GDM1 (cell line): ENCODE measurements at places on chromosomes 6 and 20.

DNA sequence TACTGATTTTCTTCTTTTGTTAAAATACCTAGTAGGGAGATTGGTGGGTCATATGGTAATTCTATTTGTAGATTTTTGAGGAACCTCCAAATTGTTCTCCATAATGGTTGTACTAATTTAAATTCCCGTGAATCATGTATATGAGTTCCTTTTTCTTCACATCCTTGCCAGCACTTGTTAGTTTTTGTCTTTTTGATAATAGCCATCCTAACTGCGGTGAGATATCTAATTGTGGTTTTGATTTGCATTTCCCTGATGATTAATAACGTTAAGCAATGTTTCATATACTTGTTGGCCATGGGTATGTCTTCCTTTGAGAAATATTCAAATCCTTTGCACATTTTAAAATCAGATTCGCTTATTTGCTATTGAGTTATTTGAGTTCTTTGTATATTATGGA, 110.9 kb downstream of the JAG1 start:
- no peak for DNase-seq

GRCh38 chr20:57317316-57317788, 12.3 kb upstream of the SPO11 start:
- no peak for DNase-seq

GRCh38 chr20:58577139-58577806, 62.1 kb upstream of the APCDD1L start:
- no peak for DNase-seq

DNA sequence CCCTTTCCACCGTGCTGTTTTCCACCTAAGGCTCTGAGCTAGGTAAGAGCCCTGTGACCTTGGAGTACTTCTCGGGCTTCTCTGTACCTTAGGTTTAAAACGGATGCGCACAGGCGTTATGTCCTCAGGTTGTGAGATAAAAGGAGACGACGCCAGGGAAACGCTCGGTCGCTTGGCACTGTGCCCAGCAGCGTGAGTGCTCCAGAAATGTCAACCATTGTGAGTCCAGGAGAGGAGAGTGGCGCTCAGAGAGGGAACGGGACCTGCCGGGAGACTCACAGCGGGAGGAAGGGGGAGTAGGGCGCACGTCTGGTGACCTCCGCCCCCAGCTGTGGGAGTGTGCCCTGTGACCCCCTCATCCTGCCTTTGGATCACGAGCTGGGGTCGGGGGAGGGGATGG, 33.8 kb upstream of the SCRT2 start:
- DNase-seq: no peak

DNA sequence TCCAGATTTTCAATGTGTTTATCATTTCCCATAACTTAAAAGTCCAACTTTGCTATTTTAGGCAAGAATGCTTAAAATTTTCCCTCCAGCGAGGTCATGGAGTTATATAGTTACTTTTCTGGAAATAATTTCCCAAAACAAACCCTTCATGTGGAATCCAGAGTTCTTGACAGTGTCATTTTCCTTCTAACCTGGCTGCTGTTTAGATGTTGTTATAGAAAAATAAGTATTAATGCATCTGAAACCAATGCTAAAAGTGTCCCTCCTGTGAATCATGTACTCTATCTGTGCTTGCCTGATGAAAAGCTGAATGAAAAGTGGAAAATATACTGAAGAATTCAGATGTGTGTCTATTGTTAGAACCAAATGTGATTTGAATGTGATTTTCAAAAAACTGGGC, 245.3 kb upstream of the HSF2 start:
- no peak for DNase-seq

GRCh38 chr20:48056218-48056617, 270.9 kb upstream of the SULF2 start:
- DNase-seq: no peak

DNA sequence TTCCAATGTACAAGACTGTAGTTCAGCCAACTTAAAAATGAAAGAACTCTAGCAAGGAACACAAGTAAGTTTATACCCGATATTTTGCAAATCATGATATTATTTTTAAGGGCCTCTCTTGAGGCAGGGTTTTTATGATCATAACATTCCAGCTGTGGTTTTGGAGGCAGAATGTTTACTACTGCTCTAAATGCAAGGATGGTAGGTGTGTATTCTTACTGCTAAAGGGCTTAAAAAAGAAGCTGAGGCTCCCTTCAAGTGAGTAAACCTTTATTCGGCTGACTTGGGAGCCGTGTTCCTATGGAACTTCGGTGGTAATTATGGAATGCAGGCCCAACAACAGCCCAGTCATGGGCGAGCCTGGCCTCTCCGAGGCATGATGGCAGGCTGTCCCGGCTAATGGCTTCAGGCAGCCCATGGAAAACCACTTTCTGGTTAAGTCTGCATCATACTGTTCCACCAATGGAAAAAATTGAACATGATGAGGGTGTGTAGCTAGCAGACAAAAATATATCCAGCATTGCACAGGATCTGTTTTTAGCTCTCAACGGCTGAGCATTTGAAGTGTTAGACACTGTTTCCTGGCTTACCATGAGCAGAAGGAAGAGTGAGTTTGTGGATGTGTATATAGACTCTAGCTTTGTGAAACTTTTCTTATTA, 111.5 kb downstream of the TIAM2 start:
- no peak for DNase-seq

DNA sequence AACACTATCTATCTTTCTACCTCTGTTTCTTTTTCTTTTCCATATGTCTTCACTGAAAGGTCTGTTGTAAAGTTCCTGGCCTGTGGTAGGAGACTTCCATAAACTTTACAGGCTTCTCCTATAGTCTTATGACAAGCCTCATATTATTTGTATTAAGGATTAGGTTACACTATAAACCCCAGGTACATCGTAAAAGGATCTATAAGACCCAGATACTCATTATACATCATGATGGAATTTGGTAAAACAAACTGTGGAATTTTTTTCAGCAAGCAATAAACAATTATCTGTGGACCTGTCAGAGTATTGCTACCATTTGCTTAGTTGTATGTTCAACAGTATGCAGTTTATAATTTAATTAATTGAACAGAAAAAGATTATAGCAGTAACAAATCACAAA, 55.5 kb downstream of the RFX6 start:
- no peak for DNase-seq

- DNase-seq: no peak
Measured at GRCh38 chr20:2751347-2751877, 49.0 kb downstream of the CPXM1 start.

DNA sequence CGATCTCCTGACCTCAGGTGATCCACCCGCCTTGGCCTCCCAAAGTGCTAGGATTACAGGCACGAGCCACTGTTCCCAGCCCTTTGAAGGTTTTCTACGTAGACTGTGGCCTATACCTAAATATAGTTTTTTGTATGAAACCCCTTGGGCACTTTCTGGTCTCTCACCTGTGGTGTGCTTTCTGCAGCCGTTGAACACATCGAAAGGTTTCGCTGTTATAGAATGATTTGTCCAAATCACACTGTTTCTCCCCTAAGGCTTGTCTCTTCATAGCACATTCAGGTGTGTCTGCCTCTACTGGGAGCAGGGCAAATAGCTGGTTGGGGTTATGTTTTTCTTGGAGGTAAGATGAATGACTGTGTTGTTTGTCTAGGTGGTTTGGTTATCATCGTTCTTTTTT, 597.9 kb downstream of the RNF144B start:
- no peak for DNase-seq

DNA sequence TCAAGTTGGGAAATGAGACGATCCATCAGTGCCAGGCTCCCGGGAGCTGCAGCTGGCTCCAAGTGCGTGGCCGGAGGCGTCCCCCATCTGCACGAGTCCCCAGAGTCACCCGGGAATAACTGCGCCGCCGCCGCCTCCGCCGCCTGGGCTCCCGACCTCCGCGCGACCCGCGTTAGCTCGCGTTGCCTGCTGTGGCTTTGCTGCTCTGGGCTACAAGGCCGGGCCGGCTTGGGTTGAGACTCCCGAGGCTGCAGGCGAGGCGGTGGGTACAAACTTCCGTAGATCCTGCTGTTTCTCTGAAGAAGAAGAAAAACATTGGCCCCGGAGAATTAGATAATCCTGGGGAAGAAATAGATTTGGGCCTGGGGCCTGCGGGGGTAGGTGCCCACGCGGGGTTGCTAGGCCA, 7.4 kb upstream of the LAMP5 start:
- DNase-seq: no peak

- DNase-seq: no peak
Measured at GRCh38 chr20:63823691-63824311, 7.3 kb downstream of the ZBTB46 start.

- DNase-seq: no peak
Measured at GRCh38 chr20:60816901-60817300, 435.2 kb upstream of the CDH4 start.

DNA sequence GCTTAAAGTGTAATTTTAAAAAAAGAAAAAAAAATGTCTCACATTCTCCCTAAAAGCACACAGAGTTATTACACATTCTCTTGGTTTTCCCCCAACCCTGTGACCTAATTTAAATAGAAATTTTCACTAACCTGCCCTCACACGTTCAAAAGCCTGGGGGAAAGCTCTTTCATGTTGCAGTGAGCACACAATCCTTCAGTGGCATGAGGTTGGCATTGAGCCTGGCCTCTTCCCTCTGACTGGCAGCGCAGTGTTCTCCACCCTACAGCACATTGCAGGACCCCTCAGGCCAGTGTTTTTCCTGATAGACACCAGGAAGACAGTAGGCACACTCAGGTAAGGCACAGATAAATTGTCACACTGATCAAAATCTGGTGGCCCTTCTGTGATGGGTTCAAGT, 34.1 kb downstream of the TNFRSF21 start:
- DNase-seq: no peak

DNA sequence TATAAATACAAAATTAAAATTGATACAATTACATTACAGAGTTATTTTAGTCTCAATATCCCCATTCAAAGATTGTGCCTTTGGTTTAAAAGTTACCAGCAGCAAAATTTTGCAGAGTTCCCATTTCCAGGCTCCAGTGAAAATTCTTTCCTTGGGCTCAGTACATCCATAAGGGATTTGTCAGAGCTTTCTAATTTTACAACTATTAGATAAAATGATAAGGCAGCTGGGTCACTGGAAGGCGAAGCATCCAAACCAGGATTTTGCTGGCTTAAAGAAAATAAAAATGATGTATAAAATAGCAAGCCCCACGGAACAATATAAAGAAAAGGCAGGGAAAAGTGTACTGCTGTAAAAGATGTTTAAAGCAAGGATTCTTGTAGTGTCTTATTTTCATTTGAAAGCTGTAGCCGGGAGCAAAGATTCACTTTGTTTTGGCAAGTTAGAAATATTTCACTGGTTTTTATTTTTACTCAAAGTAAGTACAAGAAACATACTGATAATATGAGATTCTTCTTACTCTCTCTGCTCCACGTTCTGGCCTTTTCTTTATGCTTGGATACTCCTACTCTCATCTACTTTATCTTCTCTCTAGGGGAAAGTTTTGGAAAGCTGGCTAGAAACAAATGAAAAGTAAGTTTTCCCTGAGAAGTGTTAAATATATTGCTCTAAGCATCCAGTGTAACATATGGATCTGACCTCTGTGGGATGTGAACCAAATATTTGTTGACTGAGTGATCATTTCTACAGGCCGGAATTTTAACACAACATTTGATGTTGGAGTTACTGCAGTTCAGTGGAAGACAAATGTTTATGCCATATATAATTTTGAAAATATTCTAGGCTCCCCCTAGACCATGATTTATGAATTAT, 488.4 kb downstream of the PHF3 start:
- DNase-seq: no peak

DNA sequence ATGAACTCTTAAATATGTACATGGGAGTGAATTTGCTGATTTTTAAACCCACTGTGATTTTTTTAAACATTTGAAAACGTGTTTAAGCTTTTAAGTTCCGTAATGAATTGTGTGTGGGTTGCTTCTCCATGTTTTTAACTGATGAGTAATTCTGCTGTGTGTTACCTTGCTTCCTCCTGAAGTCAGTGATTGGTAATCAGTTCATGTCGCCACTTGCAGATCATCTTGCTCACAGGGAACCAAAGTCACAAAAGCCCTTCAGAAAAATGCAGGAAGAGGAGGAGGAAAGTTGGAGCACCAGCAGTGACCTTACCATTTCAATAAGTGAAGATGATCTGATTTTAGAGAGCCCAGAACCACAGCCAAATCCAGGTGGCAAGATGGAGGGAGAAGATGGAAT, 36.7 kb downstream of the KIZ start:
- DNase-seq: no peak

GRCh38 chr20:48819821-48820648, 7.8 kb downstream of the PREX1 start:
- no peak for DNase-seq

DNA sequence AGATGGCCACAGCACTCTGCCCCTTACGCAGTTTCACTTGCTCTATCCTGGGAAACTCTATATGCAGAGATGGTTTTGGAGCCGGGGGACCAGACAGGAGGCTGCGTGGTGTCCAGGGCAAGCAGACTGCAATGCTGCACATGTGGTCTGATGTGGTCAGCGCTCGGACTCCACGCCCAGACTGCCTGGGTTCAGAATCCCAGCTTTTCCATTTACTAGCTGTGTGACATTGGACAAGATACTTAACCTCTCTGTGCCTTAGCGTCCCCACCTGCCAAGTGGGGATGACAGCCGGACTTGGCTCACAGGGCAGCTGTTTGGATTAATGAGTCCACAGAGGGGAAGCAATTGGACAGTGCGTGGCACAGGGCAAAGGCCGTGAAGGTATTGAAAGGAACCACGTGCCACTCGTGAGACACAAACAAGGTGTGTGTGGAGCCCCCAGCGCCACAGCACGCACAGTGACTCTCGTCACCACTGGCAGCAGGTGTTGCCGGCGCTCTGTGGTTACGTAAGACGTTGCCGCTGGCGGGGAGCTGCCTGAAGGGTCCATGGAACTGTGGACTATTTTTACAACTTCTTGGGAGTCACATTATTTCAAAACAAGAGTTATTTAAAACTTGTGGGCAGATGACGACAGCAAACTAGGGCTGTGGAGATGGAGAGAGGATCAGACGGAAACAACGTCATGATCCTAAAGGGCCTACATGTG, 201.4 kb downstream of the PREX1 start:
- no peak for DNase-seq

GRCh38 chr6:3926150-3926482, 76.9 kb downstream of the FAM50B start:
- DNase-seq: no peak

DNA sequence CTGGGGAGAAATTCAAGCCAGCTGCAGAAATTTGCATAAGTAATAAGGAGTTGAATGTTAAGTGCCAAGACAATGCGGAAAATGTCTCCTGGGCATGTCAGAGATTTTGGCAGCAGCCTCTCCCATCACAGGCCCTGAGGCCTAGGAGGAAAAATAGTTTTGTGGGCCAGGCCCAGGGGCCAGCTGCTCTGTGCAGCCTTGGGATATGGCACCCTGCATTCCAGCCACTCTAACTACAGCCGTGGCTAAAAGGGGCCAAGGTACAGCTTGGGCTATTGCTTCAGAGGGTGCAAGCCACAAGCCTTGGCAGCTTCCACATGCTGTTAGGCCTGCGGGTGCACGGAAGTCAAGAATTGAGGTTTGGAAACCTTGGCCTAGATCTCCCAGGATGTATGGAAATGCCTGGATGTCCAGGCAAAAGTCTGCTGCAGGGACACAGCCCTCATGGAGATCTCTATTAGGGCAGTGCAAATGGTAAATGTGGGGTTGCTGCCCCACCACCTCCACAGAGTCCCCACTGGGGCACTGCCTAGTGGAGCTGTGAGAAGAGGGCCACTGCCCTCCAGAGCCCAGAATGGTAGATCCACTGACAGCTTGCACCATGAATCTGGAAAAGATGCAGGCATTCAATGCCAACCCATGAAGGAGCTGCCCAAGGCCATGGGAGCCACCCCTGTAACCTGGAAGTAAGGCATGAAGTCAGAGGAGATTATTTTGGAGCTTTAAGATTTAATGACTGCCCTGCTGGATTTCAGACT, 126.5 kb downstream of the DTNBP1 start:
- DNase-seq: no peak
